ENCODE measurements at places on chromosomes 4 and X.

- peak; percentile 10 for DNase-seq
These were observed 490.3 kb upstream of the EPHA5 start for GRCh38 chr4:66160606-66161005.

DNA sequence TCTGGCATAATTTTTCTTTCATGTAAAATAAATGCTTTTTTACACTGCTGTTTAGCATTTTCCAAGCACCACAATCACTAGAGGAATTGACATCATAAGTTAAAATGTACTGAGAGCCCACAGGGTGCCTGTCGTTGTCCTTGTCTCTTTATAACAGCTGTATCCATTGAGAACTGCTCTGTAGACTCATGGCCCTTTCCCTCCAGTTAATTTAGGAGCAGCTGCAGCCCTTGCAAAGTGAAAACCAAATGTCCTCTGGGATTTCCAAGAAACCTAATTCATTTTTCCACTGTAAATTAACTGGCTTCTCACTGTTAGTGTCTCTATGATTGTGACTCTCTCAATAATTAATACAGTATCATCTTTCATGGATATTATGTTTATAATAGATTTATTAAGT lies 185.9 kb downstream of the SLC4A4 start:
- no peak for DNase-seq

GRCh38 chr4:167883266-167883665 lies 209.1 kb upstream of the ANXA10 start:
- peak; percentile 51 for DNase-seq

GRCh38 chr4:96227515-96227914 lies 387.6 kb downstream of the PDHA2 start:
- DNase-seq, result no peak

- no peak for DNase-seq
These were observed 1070.1 kb downstream of the STPG2 start for GRCh38 chr4:97073194-97073593.

- DNase-seq, result no peak
These were observed at the start of gene LRRC66 for GRCh38 chr4:52019936-52020657. TSS of gene LRRC66 (minus strand) at chr4:52020363. CDS start at chr4:52017613, 2,750 bp downstream.

DNA sequence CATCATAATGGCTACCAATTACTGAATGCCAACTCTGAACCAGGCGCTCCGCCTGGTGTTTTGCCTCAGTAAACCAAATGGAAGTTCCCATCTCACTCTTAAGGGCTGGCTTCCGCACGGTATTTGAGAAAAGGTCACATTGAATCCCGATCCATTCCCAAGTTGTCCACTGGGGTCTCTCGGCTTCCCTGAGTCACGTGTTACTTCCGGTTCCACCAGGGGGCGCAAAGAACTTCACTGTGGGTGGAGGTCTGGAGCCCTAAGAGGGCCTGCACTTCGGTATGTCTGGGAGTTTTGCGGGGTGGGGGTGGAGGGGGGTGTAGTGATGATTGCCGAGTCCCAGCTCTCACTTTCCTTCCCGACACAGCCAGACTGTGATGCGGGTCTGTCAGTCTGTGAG lies 13.4 kb upstream of the NHS start:
- DNase-seq, result no peak

- no peak for DNase-seq
These were observed 26.7 kb upstream of the PLAC1 start for GRCh38 chrX:134684956-134685355.

DNA sequence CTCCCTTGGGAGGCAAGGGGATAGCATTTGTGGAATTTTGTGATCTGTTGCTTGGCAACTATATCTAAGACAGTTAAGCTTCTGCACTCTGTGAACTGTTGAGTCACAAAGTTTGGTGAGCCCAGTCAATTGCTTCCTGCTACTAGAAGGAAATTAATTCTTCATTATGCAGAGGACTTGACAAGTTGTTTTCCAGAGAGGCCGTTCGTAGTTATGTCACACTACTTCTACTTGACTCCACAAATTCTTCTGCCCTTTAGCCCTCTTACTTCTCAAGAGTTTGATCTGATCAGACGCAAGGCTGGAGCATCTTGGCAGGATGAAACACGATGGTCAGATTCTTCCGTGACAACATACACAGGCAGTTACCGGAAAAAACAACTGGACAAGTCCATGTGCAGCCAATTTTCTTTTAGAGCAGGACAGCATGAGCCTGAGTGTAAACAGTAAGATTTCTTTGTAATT lies at the start of gene C4orf51:
TSS of gene C4orf51 (plus strand) at position 156 of the 465 bp plus-strand sequence. CDS start at position 214, 58 bp downstream.
- DNase-seq, result peak; percentile 62

DNA sequence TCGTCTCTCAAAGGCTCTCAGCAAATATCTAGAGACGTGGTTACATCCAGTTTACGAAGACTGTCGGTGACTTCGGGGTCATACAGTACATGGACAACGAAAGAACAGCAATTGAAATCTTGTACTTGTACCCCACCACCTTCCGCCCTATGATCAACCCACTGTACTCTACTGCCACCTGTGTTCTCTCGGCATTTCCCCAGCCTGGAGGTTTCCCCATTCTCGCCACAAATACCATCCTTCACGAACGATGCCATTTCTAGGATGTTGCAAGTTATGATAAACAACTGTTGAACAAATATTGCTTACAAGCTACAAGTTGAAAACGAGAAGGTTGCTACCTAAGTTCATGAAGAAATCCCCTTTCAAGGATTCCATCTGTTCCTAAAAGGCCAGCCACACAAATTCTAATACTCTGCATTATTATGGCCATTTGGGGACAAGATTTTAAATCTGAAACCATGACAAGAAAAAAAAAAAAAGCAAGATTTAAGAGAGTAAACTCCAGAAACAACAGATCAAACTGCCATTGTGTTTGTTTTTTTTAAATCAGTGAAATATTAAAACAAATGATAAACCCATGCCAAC lies 1.6 kb downstream of the APBB2 start:
- peak; percentile 59 for DNase-seq

- peak; percentile 79 for DNase-seq
These were observed 42.0 kb upstream of the PRKG2 start for GRCh38 chr4:81257021-81257420.

DNA sequence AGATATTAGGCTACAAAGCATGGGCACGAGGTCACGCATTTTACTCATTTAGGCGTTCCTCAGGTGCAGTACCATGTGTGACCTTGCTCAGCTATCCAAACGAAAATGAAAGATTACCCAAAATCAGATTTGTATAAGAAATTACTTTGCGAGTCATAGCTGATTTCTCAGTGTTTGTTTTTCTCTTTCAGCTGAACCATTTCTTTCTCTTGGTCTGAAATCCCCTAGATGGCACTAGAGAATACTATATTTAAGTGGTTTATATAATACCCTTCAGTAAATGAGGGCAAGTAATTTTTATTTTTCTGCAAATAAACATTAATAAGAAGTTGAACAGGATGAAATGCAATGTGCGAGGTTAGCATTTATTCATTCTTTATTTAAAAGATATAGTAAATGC lies 496.6 kb downstream of the STIM2 start:
- DNase-seq, result peak; percentile 12

DNA sequence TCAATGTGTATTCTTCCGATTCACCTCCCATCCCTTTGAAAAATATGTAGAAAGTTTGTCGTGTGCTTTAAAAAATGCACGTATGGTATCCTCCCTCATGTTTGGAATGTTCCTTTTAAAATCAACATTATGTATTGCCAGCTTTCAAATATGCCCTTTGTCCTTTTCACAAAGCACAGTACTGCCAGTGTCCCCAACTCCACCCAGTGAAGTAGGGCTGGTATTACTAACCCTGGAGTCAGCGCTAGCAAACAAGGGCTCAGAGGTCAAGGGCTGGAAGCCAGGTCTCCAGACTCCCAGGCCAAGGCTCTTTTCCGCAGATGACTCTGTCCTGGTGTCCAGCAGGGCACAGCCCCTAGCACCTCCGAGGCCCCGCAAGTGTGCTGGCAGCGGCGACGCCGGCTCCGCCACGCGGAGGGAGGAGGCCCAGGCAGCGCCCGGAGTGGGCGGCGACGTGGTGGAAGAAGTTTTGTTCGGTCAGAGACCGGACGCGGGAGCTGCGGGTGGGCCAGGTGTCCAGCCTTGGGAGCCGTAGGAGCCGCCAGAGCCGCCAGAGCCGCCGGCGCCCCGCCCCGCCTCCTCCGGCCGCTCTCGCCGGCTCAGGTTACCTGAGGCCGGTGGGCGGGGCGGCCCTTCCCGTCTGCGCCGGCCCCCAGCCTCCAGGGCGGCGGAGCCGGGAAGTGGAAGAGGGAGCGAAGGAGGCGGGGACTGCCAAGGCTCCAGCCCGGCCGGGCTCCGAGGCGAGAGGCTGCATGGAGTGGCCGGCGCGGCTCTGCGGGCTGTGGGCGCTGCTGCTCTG lies at the start of gene IL13RA1:
TSS of gene IL13RA1 (plus strand) at position 720 of the 799 bp plus-strand sequence. CDS start at position 753, 33 bp downstream.
- peak; percentile 82 for DNase-seq

DNA sequence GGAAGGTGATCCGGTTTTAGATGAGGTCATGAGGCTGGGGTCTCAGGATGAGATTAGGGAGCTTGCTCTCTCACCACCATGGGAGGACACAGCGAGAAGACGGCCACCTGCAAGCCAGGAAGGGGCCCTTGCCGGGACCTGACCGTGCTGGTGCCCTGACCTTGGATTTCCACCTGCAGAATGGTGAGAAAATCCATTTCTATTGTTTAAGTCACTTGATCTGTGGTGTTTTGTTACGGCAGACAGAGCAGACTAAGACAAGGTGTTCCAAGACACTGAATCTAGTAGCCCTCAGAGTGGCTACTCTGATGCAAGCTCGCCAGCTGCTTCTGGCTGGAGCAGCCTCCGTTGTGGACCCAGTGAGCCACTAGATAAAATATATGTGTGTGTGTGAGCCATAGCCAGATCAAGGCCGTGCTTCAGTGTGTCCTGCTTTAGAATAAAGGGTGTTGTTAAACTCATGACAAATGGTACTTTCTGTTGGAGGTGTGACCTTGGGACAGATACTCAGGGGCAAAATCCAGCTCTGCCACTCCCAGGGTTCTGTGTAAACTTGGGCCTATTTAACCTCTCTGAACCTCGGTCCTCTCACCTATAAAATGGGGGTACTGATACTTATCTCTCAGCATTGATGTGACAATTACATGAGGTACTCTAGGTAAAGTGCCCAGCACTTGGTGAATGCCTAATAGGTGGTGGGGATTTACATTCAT lies 67.9 kb upstream of the STX18 start:
- DNase-seq, result no peak

DNA sequence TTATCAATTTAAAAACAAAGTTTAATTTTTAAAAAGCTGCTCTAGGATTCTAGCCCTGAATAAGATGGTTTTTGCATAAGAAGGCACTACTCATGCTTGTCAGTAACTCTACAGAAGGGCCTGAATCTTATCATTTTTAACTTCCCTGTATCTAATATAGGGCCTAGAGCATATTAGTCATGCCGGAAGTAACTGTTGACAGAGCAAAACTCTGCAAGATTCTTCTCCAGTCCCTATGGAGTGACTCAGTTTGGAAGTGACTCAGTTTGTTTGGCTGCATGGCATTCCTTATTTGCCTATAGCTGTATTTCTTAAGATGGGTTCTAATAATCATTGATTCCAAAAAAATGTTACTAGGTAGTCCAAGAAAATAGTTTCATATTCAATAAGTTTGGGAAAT lies 431.8 kb upstream of the HTR2C start:
- DNase-seq, result peak; percentile 46

DNA sequence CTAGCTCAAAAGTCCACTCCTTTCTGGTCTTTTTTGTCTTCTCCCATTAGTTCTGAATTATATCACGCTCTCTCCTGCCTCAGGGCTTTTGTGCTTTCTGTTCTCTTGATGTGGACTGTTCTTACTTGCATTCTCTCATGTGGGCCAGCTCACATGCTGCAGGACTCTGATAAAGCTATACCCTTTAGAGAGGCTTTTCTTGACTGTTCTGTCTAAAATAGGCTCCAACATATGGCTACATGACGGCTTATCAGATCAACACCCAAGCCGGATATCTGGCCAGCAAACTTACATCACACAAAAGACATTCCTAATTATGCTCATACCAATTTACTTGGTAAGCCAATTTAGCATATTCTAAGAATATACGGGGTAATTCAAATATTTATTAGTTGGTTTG lies 1494.5 kb downstream of the TECRL start:
- DNase-seq, result no peak

DNA sequence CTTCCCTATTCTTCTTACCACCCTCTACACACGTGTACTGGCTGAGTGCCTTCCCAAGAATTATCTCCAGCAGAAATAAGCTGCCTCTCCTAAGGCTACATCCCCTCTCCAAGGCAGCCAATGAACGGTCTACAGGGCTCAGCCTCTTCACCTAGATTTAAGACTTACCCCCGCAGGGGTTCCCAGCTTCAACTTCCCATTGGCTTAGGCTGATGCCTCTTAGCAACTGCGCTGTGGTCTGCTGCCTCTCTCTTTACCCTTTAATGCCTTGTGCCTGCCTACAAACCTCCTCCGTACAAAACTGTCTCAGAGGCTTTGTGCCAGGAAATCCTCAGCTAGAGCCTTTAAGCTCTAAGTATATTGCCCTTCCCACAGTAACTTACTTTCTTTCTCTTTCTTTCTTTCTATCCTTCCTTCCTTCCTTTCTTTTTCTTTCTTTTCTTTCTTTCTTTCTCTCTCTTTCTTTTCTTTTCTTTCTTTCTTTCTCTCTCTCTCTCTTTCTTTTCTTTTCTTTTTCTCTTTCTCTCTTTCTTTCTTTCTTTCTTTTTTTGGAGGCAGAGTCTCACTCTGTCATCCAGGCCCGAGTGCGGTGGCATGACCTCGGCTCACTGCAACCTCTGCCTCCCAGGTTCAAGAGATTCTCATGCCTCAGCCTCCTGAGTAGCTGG lies 15.1 kb upstream of the PIGA start:
- DNase-seq, result no peak

GRCh38 chrX:119089619-119090018 lies 16.8 kb downstream of the CT47C1 start:
- no peak for DNase-seq

DNA sequence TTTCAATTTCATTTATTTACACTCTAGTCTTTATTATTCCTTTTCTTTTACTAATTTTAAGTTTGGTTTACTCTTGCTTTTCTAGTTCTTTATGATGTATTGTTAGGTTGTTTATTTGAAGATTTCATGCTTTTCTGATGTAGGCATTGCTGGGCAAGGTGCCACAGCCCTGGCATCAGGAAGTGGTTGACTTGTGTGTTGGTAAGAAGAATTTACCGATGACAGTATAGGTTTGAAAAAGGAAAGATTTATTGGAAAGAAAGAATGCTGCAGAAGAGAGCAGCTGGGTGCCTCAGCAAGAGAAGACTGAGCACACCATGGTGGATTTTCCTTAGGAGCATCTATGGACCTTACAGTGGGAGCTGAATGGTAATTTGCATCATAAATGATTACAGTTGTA lies 153.2 kb downstream of the KLF8 start:
- no peak for DNase-seq

DNA sequence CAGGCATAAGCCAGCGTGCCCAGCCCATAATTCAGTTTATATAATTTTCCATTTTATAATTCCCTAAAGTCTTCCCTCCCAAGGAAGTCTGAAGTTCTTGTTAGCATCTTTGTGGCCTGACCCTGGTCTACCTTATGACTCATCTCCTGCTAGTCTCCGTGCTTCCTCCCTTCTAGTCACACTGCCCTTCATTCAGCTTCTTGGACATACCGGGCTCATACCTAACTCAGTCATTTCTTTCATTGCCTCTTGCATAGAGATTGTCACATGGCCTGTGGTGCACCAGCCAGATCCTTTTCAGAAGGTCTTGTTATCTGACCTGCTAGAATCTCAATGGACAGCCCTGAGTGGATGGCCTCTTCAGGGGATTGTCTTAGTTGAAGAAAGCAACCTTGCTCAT lies 22.8 kb upstream of the MAML3 start:
- DNase-seq, result peak; percentile 50
